ENCODE measurements at places on chromosomes 11 and 22.
A peak's percentile ranks its signal among the peaks of the same experiment; 100 is the strongest.

- H3K4me1 ChIP-seq, result peaks cover 44% of the 10 kb centered on the region
- DNase-seq, result no peak
- H3K27ac ChIP-seq, result no peak overlapping the region
- peaks cover 1% of the 10 kb centered on the region for H3K27me3 ChIP-seq
These were observed 20.2 kb downstream of the OTUB1 start for GRCh38 chr11:64006398-64006797.

DNA sequence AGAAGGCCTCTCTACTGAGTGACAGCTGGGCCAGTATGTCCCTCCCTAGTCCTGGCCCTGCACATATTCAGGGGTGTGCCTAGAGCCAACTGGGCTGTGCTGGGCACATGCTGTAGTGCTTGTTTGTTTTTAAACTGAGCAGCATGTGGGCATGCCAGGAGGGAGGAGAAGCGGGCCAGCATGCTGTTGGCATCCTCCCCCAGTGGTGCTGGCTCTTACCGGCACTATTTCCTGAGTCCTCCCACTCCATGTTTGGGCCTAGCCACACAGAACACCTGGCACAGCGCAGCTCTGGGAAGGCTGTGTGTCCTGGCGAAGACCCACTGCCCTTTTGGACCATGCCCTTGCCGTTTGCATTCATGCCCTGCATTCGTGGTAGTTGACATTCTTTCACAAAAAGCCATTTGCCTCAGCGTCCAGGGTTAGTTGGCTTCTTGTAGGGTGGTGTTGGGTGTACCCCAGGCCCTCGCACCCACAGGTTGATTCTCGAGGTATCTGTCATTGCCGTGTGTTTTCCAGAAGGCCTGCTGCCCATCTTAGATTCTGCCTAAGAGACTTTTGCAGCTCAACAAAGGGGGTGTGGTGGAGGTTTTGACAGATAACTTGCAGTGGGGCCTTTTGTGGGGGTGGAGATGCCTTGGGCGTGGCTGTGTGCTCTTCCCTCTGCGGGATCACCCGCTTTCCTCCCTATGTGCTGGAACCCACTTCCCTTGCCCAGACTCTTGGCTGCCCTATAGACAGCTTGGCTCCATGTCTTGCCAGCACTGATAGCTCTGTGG, 13.6 kb downstream of the DGCR8 start:
- no peak overlapping the region for H3K4me3 ChIP-seq
- H3K4me1 ChIP-seq, result peaks cover 4% of the 10 kb centered on the region
- no peaks in the 10 kb centered on the region for H3K27me3 ChIP-seq
- H3K36me3 ChIP-seq, result peaks cover 72% of the 10 kb centered on the region

DNA sequence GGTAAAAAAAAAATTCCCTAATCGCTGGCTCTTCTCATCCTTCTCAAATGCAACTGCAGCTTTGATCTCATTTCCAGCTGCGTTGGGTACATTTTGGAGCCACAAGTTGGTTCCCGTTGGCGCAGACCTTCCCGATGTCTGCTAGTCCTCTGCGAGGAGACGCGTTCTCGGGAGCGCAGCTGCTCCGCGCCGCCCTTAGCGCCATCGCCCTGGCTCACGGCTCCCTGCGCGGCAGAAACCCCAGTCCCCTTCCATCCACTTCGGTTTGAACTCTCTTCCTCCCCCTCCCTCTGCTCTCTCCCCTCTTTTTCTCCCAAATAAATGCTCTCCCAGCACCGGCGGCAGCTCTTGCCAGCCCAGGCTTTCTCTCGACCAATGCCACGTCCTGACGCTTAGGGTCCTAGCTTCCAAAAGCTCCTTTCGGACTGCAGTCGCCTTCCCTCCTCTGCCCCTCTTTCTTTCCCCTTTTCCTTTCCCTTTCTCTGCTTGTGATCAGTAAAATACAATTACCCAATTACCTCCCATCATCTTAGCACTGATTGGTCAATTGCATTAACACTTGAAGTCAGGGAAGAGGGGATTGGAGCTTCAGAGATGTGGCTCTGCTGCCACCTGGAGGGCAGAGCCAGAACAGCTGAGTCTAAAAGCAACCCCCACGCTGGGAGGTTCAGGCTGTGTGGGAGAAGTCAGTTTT, 1165.7 kb downstream of the LRRC4C start:
- H3K4me3 ChIP-seq, result peak overlapping the region; percentile 84
- peaks cover 31% of the 10 kb centered on the region for H3K27me3 ChIP-seq

DNA sequence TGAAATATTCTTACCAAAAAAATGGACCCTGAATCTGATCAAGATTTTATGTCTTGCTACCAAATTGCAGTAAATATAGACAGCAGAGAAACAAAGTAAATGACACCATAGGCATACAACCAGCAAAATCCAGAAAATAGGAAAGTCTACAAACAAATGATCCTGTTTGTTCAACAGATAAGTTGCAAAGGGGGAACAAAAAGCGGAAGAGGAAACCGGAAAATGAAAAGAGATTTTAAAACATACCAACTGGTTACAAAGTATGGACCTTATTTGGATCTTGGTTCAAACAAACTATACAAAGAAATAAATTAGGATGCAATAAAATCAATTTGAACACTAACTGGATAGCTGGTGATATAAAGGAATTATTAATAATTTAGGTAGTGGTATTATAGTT, 92.0 kb downstream of the TMPRSS5 start:
- DNase-seq, result no peak
- H3K4me1 ChIP-seq, result no peaks in the 10 kb centered on the region
- H3K27ac ChIP-seq, result no peak overlapping the region
- no peak overlapping the region for H3K4me3 ChIP-seq

- no peak overlapping the region for H3K27ac ChIP-seq
- peaks cover 28% of the 10 kb centered on the region for H3K36me3 ChIP-seq
- no peak overlapping the region for H3K4me3 ChIP-seq
- no peaks in the 10 kb centered on the region for H3K27me3 ChIP-seq
- peaks cover 26% of the 10 kb centered on the region for H3K4me1 ChIP-seq
These were observed 68.6 kb upstream of the ATXN10 start for GRCh38 chr22:45602824-45603595.
